Fibroblast of skin of right quadriceps (primary cell): ENCODE measurements at places on chromosomes 12 and 14.

DNA sequence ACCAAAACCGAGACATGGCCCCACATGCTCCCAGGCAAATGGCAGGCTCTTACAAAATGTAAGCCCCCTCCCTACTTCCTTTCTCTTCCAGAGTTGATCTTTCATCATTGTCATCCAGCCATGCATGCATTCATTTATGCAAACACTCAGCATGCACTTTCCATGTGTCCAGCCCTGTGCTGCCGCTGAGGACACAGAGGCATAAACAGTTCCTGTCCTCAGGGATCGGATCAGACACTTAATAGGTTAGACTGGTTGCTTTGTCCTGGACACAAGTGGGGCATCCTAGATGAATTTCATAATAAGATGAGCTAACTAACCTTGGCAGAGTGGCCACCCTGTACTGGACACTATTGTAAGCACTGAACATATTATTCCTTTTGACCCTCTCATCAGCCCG, 23.1 kb downstream of the PRIMA1 start:
- DNase-seq: no peak

DNA sequence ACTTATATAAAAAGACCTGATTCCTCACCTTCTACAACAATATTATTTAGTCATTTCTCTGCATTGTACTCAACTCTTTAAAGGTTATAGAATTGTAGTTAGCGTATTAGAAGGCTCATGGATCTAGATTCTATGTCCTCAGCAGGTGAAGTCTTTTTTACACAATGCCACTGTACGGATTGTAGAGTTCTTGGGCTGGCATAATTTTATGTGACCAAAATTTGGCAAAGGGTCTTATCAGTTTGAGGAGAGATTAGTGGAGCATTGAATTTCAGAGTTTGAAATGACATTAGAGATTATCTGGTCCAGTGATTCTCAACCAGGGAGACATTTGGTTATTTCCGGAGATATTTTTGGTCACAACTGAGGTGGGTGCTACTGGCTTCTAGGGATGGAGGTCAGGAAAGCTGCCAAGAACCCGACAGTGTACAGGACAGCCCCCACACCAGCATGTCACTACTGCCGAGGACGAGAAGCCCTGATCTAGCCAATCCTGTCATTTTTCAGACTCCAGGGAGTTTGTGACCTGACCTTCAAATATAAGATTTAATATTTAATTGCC, 63.9 kb downstream of the BICD1 start:
- no peak for DNase-seq

DNA sequence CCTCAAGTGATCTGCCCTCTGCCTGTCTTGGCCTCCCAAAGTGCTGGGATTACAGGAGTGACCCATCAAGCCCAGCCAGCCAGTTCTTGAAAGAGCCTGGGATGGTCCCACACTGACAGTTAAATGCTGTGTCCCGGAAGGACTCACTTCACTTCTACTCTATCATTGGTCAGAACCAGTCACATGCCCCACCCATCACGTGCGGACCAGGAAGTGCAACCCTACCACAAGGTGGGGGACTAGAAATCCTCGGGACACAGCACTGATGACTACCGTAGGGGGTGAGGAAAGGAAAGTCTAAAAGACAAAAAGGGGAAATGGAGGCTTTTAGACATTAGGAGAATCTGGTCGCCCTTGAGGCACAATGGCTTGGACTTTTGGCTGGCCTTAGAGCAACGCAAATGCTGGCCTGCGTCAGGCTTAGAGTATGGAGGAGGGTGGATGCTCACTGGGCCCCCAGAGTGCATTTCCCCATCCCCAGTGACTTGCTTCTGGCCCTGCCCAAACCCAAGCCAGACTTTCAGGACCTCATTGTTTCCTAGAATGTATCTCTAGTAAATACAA, 207.7 kb downstream of the TTC8 start:
- DNase-seq: no peak

GRCh38 chr14:24259282-24260025, 3.5 kb downstream of the TGM1 start:
- peak; percentile 76 for DNase-seq

- DNase-seq: peak; percentile 32
These were observed 96.8 kb upstream of the NTF3 start for GRCh38 chr12:5335069-5335468.

DNA sequence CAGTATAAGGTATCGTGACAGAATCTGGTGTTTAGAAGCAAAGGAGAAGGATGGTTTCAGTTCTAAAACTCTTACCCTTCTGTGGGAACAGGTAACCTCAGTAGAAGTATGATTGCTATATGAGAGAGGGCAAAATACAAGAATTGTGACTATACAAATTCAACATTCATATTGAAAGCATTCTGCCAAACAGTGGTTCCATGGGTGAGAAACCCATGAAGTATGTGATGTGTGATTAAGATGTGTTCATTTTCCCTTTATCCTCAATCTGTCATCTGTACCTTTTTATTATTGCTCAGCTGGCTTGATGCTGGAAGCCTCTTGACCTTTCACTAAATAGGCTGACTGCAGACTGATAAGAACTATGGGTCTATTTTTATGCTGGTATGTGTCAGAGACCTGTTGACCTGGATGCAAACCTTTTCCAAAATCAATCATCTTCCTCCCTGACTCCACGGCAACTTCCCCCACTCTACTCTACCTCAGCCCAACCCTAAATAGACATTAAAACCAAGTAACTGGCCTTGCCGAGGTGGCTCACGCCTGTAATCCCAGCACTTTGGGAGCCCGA, 109.6 kb downstream of the STXBP6 start:
- no peak for DNase-seq
